CD4-positive, alpha-beta T cell treated with Interferon alpha-2 for 1 hour (primary cell): ENCODE measurements at places on chromosomes 1 and 21.

DNA sequence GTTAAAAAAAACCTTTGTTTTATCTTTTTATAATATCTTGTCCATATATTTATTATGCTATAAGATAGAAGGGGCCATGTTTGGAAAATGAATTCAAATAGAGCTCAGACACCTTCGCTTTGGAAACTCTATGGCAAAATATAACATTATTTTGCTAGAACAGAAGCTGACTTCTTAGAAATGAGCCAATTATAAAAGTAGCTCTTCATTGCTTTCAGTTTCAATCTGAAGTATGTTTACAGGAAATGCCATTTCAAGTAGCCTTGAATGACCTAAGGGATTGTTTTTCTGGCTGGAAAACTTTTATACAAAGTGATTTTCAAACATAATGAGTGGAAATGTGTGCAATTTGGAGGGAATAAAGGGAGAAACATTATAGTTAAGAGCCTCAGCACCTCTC, 37.8 kb upstream of the GBP5 start:
- no peak for DNase-seq

DNA sequence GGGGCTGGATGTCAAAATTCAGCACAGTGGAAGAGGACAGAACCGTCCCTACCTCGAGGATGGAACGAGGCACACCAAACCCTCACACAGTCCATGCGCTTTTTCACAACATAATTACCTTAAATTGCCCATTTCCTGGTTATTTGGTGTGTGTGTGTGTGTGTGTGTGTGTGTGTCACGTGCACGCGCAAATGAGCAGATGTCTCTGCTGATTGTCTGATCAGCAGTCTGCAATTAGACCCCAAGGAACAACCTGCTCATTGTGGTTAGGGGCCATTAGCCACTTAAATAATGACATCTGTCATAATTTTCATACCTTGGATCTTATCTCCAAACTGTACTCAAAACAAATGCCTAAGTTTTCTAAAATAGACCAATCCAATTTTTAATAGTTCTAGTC, 23.2 kb downstream of the AVPR1B start:
- DNase-seq, result no peak

- no peak for DNase-seq
Measured at GRCh38 chr1:114021665-114022099, 42.4 kb downstream of the OLFML3 start.

GRCh38 chr1:22816067-22816775, 105.6 kb downstream of the EPHB2 start:
- no peak for DNase-seq

GRCh38 chr1:56495538-56495937, 83.8 kb downstream of the PLPP3 start:
- DNase-seq, result no peak

GRCh38 chr1:156372265-156372586, 3.2 kb downstream of the RHBG start:
- no peak for DNase-seq

- DNase-seq, result no peak
Measured at GRCh38 chr1:164746632-164747031, 187.6 kb downstream of the PBX1 start.

- DNase-seq, result no peak
Measured at GRCh38 chr1:183285746-183286145, 99.7 kb downstream of the LAMC2 start.

DNA sequence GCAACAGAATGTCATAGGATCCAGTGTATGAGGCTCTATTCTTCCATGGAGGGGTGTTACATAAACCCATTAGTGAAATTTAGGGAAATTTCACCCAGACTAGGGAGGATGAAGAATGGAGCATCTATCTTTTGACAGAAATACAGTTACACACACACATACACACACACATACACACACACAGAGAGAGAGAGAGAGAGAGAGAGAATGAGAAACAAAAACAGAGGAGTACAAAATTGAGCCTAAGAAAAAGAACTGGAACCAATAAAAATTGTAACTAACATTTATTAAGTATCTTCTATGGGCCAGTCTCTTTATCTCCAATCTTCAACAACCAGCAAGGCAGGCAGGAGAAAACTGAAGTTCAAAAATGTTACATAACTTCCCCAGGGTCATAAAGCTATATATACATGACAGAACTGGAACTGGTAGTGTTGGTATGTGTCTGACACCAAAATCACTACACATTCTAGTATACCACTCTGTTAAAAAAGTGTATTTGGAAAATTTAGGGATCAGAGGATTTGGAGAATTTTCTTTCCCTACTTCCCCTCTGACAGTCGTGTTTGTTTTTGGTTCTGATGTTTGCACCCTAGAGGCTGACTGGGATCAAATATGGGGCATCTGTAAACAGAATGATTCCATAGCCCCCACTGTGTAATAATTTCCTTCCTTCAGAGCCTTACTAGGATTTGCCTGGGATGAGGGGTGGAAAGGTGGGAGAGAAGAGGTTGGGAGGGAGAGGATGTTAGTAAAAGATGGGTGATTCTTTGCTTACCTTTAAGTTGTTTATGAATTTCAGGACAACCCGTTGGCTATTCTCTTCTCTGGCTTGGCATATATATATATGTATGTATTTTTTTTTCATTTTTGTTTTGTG, 1.0 kb upstream of the ZFYVE9 start:
- no peak for DNase-seq
